Renal cortex interstitium (tissue), 15 donors: ENCODE measurements at places on chromosomes 5 and 9. TPM values are rescaled to one million over a fixed set of nuclear protein-coding genes. Genes with fewer than 3 reads are reported as not detected.

DNA sequence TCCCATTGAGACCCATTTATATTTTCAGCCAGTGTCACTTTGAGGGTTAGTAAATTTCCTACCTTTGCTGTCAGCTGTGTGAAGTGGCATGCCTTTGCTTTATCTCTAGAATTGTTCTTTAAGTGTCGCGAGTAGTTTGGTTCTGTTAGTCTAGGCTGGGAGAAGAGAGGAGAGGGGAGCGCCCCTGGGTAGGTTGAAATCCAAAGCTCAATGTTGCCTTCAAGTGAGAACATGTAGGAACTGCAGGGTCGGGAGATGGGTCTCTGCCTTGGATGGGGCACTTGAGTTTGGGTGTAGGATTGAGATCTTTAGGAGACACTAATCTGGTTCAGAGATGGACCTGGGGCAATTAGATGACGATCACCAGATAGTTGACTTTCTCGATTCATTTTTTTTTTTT, 46.3 kb downstream of the STC2 start:
- DNase-seq, result no peak

- DNase-seq, result no peak
These were observed 23.7 kb downstream of the P4HA2 start for GRCh38 chr5:132203916-132204315.

DNA sequence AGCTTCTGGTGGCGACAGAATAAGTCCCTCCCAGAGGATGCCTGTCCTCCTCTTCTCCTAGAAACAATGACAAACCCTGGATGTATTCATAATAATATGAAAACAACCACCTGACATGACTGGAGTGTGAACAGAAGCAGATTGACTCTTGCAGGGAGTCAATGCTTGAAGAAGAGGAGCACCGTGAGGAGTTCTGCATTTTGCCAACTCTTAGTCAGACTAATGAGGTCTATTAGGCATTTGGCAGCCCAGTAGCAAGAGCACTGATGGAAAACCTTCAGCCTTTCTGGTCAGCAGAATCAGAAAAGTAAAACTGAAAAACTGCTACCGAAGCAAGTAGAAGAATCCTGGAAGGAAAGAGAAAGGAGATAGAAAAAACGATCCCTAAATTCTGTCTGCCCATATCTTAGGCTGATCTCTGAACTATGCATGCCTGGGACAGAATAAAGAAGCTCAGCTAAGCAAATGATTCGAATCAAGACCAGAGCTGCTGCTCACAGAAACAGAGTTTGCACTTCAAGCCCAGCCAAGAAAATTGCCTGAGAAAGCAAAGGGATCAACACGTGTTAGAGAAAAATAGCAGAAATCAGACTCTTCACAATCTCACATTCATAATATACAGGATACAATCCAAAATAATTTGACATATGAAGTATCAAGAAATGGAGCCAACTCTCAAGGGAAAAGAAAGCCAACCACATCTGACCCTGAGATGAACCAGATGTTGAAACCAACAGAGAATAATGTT, 69.5 kb upstream of the OSMR start:
- DNase-seq, result no peak

DNA sequence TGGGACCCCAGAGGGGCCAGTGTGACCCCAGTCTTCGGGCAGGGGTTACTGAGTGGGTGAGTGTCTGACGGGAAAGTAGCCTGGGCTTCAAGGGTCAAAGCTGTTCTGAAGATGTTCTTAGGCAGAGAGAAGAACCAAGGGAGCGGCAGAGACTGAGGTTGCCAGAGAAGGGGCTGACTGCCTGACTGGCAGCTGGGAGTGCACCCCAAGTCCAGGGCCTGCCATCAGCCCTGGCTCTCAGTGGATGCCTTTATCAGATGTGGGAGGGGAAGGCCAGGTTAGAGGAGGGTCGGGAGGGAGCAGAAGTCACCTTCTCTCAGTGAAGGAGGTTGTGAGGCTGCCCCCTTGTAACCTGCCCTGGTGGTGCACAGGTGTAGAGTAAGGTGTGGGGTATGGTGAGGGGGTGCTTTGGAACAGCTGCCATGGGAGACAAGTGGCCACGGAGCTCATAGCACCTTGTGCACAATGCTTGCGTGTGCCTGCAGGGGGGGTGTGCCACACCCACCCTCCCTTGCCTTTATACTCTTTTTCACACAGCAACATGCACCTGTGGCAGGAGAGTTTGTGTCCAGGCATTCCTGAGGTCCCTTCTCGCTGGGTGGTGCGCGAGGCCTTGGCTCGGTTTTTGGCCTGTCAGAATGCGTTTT, 18.9 kb downstream of the RALGPS1 start:
- DNase-seq, result no peak

- no peak for DNase-seq
These were observed 263.8 kb upstream of the TLE4 start for GRCh38 chr9:79308012-79308411.

- no peak for DNase-seq
These were observed 15.1 kb downstream of the RXRA start for GRCh38 chr9:134341306-134341705.

DNA sequence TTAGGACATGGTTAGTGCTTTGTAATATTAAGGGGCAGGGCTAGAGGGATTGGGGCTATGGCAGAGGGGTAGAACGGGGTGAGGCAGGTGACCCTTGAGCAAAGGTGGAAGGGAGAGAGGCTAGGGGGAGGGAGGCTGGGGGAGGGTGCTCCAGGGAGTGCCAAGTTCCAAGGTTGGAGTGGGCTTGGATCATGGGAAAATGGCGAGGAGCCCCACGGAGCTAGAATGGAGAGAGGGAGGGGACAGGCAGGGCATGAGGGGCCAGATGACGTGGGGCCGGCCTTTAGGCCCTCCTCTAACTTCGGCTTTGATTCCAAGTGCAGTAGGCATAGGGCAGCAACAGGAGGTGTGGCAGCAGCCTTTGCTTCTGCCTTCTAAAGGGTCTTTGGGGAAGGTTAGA, 171.8 kb upstream of the PANK3 start:
- no peak for DNase-seq

- peak; percentile 44 for DNase-seq
These were observed 90.8 kb downstream of the PLPPR1 start for GRCh38 chr9:101119206-101119819.

- DNase-seq, result no peak
These were observed 188.2 kb downstream of the SLCO4C1 start for GRCh38 chr5:102107865-102108264.

DNA sequence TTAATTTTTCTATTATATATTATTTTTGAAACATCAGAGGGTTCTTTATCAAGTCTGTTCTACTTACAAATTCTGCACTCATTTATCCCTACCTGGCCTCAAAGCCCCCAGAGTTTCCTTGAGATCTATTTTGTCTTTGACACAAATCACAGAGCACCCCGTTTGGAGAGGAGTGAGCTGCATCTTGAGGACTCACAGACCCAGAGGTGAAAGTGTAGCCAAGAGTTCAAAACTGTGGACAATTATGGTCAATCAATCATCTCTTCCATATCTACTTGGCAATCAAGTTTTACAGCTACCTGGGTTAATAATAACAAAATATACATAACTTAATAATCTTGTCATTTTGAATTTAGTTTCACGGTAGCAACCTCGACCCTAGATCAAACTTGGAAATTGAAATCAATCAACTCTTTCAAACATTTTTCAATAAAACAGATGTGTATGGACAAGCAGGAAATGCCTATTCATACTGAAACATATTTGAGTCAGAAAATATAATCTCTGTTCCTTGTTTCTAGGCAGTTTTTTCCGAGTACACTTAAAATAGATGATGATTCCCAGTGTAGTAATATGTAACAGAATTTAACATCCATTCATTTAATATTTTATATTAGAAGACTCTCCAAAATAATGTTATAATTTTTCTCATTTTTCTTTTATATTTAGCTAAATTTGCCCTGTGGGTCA, 13.7 kb upstream of the SYK start:
- DNase-seq, result no peak

Gene GNAQ
- 65.1 TPM for polyA plus RNA-seq

Gene CDKN2B-AS1
- 0.08 TPM for polyA plus RNA-seq

GRCh38 chr5:152097128-152097527, 172.5 kb upstream of the GLRA1 start:
- DNase-seq, result no peak

DNA sequence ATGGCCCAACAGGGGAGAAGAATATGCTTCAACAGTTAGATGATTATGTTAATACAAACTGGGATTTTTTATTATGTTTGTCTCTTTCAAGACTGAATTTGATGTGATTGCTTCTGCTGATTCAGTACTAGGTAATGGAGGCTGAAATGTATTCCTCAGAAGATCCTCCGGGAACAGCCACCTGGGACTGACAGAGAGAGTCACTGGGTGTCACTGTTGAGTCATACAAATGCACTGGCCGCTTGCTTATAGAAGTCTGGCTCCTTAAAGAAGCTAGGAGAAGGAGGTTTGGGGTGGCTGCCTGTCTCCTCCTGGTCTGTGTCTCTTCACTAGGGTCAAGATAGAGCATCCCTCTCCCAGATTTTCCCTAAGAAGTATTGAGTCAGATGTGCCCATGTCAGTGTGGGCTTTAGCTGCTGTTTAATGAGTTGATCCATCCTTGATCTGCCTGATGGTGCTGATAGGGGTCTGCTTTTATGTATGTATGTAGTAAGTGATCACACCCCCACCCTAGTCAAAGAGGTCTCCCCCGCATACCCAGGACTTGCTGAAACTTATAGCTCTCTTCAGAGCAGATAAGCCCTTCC, 773.4 kb downstream of the BRINP1 start:
- peak; percentile 17 for DNase-seq

Gene C9
- polyA plus RNA-seq, result 0.23 TPM

GRCh38 chr5:176660860-176661641, 13.8 kb downstream of the TSPAN17 start:
- peak; percentile 70 for DNase-seq

Gene TLX3
- polyA plus RNA-seq, result not detected
